ENCODE measurements at places on chromosomes 11 and 22. TPM values are rescaled to one million over a fixed set of nuclear protein-coding genes. Genes with fewer than 3 reads are reported as not detected.

USP2 gene
- 0.58 TPM for total RNA-seq

PANX3 gene
- not detected for total RNA-seq

RASGRP2 gene
- 5.9 TPM for total RNA-seq

C1QTNF4 gene
- 0.14 TPM for total RNA-seq

SLC35F2 gene
- total RNA-seq = 24.5 TPM

LDLRAD3 gene
- total RNA-seq = 0.47 TPM

TMEM151A gene
- total RNA-seq = not detected
